ENCODE measurements at places on chromosomes 12 and 14. TPM values are rescaled to one million over a fixed set of nuclear protein-coding genes. Genes with fewer than 3 reads are reported as not detected.
A peak's percentile ranks its signal among the peaks of the same experiment; 100 is the strongest.

GRCh38 chr14:70259420-70259819 is 70.7 kb upstream of the SLC8A3 start:
- DNase-seq, result no peak

GRCh38 chr12:127223731-127224130 is 1043.2 kb upstream of the TMEM132C start:
- DNase-seq, result no peak

DNA sequence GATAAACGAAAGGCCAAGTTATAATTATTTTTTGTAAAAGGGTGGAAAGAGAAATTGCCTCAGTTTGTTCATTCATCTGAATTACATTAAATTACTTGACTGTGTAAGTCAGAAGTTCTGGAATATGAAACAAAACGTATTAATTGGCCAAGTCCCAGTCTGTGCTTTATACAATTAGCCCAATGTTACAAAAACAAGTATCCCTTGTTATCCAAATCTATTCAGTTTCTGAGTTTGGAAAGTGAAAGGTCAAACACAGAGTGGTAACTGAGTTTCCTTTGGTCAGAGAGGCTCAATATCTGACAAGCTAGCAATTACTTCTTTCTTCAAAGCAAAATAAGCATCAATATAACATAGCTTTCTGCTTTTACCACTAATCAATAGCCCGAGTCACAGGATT is 62.6 kb downstream of the SPPL3 start:
- DNase-seq, result no peak

Gene DTD2
- total RNA-seq, result 4.9 TPM

Gene NRXN3
- not detected for total RNA-seq

DNA sequence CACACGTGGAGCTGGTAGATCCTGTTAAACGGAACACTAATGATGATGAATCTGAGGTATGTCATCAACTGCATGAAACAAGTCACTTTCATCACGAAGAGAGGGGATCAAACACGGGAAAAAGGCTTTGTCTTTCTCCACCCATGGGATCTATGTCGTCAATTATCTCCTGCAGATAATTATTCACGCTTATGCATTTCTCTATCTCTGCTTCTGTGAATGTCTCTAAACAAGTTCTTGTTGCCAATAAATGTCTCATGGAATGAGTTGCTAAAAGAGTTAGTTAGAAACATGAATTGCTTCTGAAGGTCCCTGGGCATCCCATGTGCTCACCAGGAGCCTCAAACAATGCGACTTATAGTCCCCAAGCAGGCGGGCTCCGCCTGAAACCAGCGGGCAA is 1228.2 kb upstream of the TMEM132C start:
- no peak for DNase-seq

Gene REM2
- total RNA-seq, result 5.4 TPM

GRCh38 chr14:94481468-94482131 is 5.6 kb upstream of the SERPINA9 start:
- DNase-seq, result no peak

DNA sequence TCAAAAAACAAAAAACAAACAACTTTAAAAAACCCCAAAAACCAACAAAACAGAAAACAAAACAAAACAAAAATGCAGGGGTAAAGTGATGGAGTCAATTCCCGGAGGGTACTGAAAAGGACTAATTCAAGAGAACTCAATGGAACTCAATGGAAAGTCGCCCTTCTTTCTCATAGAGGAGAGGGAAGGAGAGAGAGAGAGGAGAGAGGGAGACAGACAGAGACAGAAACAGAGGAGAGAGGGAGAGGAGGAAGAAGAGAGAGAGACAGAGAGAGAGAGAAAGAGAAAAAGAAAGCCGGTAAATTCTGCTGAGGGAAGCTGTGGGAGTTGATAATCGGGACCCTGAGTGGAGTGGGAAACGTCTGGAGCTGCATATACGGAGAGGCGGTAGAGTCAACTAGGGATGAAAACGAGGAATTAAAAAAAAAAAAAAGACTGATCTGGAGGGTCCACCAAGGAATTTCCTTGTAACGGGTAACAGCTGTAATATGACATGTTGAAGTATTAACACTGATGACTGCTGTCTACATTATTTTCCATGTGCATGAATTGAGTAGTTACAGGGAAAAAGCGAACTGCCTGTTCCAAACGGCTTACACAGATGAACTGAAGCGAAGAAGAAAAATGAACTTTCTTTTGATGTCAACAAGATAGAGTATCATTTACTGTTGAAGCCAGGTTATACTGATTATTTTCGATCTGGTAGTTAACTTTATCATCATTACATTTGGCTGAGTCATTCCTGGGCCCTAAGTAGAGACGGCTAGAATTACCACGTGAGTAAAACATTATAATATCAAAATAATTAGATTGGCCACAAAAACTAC is 934 bp upstream of the ZC2HC1C start:
- DNase-seq, result no peak

DNA sequence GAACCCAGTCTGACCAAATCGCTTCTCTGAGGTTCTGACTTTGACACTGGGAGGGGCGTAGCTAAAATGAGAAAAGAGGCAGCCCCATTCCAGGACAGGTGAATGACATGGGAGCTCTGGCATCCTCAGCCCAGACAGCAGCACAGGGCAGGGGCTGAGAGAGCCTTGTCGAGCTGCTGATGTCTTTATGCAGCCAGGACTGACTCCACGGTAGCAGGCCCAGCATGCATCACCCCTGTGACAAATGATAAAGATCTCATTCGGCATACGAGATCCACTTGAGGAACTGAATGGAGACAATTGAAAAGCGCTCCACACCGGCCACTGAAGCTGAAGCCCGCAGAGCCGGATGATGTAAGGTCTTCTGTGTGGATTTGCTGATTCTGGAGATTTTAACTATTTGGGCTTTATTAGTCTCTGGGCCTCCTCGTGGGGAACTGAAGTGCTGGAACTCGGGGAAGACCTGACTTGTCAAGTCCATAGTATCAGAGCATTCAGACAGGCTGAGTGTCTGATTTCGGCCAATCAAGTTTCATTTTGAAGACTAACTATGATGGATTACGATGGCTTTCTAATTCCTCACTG is 56.9 kb upstream of the MAP1LC3B2 start:
- no peak for DNase-seq

Gene SYT1
- total RNA-seq, result not detected

DNA sequence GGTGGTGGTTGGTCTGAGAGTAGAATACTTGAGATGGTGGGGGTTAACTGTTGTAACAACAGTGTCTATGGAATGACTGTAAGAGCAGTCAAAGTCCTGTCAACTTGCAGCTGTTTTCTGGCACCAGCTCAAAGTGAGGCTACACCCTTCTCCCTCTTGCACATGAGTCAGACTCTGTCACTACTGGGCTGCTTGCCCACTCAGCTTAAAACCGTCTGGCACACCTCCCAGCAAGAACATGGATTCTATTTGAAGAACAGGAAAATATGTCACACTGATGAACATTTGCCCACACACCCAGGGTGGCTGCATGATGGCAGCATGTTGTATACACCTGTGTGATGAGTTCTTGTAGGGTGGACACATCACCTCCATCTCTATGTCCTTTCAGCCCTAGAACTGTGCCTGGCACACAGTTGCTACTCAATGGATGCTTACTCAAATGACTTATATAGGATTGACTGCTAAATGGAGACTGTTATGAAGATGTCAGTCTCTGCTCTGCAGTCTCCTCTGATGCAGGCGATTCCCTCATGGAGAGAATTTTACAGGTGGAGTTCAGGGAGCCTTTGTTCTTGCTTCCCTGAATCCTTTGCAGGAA is 19.3 kb upstream of the SERPINA6 start:
- peak; percentile 15 for DNase-seq

GRCh38 chr14:36955376-36955775 is 217.0 kb downstream of the SLC25A21 start:
- DNase-seq, result no peak

Gene FGF23
- total RNA-seq, result not detected

DNA sequence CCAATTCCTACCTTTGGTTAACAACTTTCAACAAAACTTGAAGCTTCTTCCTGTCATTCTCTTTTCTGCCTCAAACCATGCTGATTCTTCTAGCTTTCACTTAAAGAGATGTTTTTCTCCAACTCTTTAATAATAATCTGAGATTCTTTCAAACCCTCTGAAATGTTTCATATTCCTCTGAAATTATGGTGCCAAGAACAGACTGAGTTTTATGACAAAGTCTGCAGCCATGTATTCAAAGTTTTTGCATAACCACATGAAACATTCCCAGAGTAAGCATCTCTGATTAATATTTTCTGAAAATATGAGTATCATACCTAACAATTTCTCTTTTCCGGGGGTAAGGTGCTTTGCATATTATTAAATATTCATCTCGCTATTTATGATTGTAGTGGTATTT is 59.1 kb upstream of the DCN start:
- no peak for DNase-seq

DNA sequence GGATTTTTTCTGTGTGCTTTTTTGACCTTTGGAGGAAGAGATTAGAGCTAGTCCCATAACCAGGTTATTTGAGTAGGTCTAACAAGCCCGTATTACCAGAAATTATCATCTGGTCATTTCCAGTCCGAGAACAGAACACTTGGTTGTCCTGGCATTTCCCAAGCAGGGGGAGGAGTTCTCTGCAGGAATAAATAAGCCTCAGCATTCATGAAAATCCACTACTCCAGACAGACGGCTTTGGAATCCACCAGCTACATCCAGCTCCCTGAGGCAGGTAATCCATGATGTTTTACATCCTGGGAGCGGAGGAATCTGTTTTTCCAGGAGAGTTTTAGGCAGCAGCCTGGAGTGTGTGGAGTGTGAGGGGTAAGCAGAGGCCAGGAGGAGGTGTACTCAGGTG is at the start of gene SERPINA3:
TSS of gene SERPINA3 (plus strand) at position 218 of the 400 bp plus-strand sequence. CDS start 2,051 bp downstream, outside the sequence.
- DNase-seq, result no peak

GRCh38 chr12:89033062-89033461 is 319.2 kb downstream of the DUSP6 start:
- DNase-seq, result no peak

Gene CLMN
- 0.95 TPM for total RNA-seq

Gene MYF6
- not detected for total RNA-seq

Gene ATP23
- 4.7 TPM for total RNA-seq
